ENCODE measurements at places on chromosomes 7 and 10. TPM values are rescaled to one million over a fixed set of nuclear protein-coding genes. Genes with fewer than 3 reads are reported as not detected.

LDB1 gene
- total RNA-seq, result 28.1 TPM

NCF1 gene
- not detected for total RNA-seq

TPST1 gene
- total RNA-seq, result 46.0 TPM

CYP51A1 gene
- total RNA-seq, result 67.8 TPM

LRRD1 gene
- not detected for total RNA-seq

PLEKHS1 gene
- total RNA-seq, result not detected

BLNK gene
- total RNA-seq, result not detected
